ENCODE measurements at places on chromosomes 6 and 20. TPM values are rescaled to one million over a fixed set of nuclear protein-coding genes. Genes with fewer than 3 reads are reported as not detected.

Gene PTP4A1
- total RNA-seq: 47.0 TPM

Gene AGPAT1
- 63.2 TPM for total RNA-seq

Gene MUC21
- total RNA-seq: not detected

DNA sequence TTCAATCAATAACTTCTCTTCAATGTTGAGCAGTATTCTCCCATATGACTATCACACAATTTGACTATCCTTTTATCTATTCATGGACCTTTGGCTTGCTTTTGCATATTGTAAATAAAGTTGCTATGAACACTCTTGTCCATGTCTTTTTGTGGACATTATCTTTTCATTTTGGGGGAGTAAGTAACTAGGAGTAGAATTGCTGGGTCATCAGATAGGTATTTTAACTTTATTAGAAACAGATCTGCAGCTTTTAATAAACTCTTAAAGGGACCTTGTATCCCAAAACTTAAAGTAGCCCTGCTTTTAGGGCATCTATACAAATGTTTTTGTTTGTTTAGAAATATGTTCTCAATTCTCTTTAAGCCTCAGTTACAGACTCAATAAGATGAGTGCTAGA is 614.2 kb upstream of the CITED2 start:
- DNase-seq: no peak

DNA sequence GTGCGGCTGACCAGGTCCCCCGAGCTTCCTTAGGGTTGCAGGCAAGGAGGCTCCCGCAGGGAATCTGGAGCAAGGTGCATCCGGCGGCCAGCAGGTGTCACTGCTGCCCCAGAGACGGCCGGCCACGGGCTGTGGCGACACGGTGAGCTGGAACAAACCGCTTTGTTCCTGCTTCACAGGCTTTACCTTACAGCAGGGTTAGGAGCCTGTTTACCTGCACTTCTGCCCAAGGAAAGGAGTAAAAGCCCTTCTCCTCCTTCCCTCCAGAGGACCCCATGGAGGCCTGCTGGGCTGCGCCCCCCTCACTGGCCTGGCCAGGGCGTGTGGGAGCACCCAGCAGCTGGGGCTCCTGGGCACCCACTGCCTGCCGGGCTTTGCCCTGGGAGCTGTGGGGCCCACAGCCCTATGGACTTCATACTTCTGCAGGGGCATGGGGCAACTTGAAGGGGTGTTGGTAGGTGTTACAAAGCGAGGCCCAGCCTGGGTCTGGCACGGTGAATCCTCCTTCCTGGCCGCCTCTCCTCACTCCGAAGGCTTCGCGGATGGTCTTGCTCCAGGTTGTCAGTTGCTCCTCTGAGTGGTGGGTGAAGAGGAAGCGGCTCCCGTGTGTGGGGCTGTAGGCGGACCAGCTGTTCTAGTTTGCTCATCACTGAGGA is 88.4 kb downstream of the CDC5L start:
- DNase-seq: peak; percentile 89

DNA sequence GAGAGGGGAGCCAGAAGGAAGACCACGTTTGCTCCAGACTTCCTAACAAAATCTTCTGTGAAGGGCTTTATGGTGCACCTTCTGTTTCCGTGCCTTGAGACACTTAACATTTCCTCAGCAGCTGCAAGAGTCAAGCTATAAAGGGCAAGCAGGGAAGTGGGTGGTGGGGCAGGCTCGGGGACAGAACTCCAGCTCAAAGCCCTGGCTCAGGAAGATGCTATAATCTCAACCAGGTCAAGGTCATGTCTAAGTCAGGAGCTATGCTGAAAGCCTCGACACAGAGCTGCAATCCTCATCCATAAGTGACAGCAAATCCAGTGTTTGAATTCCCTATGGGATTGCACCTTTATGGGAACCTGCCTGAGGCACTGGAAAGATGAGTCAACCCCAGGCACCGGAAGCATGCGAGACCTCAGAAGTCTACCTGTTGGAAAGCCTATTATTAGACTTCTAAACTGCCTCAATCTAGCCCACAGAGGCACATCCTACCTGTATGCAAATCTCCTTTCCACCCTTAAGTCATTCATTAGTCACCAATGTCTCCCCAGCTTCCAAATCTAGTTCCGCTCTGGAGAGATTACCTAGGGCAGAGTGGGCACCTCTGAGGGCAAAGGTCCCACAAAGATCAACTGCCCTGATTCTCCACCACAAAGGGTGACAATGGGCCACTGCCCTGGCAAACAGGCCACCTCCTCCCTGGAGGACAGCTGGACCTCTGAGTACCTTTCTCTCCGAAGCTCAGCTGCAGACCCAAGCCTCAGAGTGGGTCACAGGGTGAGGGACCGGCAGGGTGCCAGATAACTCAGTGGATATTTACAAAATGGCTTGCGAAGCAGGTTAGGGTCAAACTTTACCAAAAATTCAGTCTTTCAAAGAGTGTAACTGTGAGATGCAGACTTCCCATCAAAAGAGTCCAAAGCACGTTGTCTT is 287.0 kb downstream of the CDC5L start:
- no peak for DNase-seq
